ENCODE measurements at places on chromosomes 4 and X.

GRCh38 chr4:40511036-40511614, 118.5 kb downstream of the RBM47 start:
- DNase-seq: no peak

DNA sequence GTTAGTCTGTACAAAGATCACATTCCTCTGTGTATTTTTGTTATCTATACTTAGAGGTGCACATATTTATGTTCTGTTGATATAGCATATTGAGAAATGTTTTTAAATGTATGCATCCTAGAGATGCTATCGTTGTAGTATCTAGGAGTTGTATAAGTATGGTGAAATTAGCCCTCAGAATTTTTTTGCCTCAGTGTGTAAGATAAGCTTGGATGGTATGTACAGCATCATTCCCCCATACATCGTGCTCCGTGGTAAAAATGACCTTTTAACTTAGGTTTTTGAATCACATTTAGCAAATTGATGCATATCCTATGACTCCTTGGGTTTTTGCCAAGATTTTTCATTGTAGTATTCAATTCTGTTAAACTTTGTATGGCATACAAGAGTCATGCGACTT, 113.5 kb downstream of the RPA4 start:
- DNase-seq: no peak

DNA sequence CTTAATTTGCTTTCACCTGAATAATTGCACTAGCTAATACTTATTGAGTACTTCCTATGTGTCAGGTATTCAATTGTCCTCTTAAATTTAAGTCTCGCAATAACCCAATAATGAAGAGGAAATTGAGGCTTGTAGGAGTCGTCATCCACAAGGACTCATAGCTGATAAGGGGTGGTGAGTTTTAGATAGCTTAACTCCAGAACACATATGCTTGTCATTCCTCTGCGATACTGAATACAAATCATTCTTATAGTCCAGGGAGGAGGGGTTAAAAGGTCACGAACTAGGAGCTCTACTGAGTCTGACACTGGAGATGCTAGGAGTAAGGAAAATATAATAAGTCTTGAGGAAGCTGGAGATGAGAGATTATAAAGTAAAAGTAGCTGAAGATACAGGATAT, 1.4 kb upstream of the PACRGL start:
- DNase-seq: no peak

DNA sequence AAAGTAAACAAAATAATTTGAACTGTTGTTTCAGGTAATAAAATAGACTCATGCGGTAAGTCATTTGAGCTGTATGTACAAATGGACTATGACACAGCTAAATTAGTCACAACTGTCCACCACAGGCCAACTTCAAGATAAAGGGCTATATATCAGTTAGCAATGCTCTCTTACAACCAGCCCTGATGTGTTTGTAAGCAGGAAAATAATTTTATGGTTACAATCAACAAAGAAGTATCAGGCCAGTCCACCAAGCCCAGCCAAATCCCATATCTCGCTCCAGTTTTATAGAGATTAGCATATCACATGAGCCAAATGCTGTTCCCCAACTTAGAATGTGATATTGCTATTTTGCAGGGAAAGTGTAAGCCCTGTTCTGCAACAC, 511 bp upstream of the DUSP21 start:
- DNase-seq: no peak

DNA sequence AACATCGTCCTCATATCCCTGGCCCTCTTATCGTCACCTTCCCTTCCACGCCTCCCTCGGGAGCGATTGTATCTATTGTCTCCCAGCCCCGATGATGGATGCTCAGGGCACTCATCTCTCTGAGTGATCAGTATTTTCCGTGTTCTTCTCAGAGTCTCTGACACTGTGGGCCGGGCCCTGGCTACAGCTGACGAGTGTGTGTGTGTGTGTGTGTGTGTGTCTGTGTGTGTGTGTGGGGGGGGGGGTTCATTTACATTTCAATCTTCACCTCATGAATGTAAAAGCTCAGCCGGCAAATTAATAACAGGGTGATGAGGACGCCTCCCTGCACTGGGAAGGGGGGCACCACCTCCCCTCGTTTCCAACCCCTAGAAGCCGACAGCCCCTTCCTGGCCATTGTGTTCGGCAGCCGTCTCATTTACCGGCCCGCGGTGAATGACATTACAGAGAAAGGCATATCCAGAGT, 159.5 kb downstream of the SHOX start:
- no peak for DNase-seq

- DNase-seq: no peak
Observed at GRCh38 chrX:63657821-63658220, 127.2 kb downstream of the ARHGEF9 start.

DNA sequence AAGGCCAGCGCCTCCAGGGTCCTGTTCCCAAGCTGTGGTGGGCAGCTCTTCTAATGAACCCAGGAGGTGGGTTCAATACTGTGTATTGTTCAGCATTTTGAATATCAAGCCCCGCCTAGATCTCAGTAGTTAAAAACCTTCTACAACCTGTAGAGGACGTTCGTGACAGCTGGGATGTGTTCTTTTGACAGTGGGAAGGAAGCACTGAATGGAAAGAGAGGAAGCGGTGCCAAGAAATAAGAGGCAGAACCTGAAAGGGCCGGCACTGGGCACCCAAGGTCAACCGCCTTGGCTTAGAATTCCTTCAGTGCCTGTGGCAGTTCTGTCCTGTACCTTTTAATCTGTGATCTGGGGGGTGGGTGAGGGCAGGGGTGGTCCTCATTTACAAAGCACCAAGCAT, 73.1 kb downstream of the CC2D2A start:
- DNase-seq: no peak

DNA sequence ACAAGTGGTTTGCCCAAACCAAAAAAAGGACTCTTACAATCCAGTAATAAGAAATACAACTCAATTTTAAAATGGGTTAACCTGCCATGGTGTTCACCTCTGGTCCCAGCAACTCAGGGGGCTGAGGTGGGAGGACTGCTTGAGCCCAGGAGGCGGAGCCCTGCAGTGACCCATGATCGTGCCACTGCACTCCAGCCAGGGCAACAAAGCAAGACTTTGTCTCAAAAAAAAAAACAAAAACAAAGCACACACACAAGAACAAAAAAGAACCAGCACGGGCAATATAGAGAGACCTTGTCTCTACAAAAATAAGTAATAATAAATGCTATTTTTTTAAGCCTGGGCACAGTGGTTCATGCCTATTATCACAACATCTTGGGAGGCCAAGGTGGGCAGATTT, 28.7 kb downstream of the ARAP2 start:
- DNase-seq: no peak

- DNase-seq: no peak
Observed at GRCh38 chr4:13562876-13563275, 18.6 kb upstream of the NKX3-2 start.

- no peak for DNase-seq
Observed at GRCh38 chr4:55932511-55932910, 16.2 kb upstream of the CEP135 start.

DNA sequence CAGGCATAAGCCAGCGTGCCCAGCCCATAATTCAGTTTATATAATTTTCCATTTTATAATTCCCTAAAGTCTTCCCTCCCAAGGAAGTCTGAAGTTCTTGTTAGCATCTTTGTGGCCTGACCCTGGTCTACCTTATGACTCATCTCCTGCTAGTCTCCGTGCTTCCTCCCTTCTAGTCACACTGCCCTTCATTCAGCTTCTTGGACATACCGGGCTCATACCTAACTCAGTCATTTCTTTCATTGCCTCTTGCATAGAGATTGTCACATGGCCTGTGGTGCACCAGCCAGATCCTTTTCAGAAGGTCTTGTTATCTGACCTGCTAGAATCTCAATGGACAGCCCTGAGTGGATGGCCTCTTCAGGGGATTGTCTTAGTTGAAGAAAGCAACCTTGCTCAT, 22.8 kb upstream of the MAML3 start:
- no peak for DNase-seq

- no peak for DNase-seq
Observed at GRCh38 chr4:7384929-7385890, 49.5 kb downstream of the PSAPL1 start.
